ENCODE measurements at places on chromosomes 4 and X.

- no peak for DNase-seq
Measured at GRCh38 chr4:52846502-52846901, 15.6 kb upstream of the RASL11B start.

GRCh38 chrX:19747652-19748610 lies 139.5 kb downstream of the SH3KBP1 start:
- DNase-seq, result no peak

- no peak for DNase-seq
Measured at GRCh38 chrX:155048977-155049619, 21.8 kb downstream of the CMC4 start.

- peak; percentile 84 for DNase-seq
Measured at GRCh38 chr4:24105327-24106038, 215.6 kb upstream of the PPARGC1A start.

- DNase-seq, result no peak
Measured at GRCh38 chrX:48902776-48903175, 5.0 kb downstream of the PQBP1 start.

DNA sequence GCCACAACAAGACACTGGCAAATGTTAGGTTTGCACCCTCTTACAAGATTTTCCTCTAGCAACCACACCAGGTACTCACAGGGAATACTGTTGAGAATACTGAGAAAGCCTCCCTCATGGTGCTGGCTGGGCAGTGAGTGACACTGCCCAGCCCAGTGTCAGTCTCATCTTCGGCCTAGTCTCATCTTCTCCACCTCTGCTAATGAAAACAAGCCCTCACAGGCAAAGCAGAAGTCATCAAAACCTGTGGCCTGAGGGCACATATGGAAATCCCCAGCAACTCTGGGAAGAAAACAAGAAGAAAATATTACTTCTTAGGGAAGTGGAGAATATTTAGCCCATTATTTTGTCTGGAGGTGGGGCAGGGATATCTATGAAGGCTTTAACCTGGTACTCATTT lies 7.9 kb upstream of the ADAM29 start:
- DNase-seq, result no peak

GRCh38 chr4:4413373-4413725 lies 26.4 kb downstream of the NSG1 start:
- DNase-seq, result no peak

GRCh38 chrX:54292755-54293154 lies 65.1 kb downstream of the WNK3 start:
- DNase-seq, result no peak

DNA sequence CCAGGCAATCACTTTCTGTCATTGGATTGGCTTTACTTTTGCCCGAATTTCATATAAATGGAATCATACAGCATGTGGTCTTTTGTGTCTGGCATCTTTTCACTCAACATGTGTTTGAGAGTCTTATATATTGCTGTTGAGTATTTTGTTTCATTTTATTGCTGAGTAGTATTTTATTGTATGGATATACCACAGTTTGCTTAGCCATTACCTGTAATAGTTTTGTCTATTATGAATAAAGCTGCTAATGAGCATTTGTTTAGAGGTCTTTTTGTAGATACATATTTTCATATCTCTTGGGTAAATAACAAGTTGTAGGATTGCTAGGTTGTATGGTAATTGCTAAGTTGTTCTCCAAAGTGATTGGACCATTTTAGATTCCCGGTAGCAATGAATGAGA lies 105.7 kb downstream of the WWC2 start:
- DNase-seq, result no peak

DNA sequence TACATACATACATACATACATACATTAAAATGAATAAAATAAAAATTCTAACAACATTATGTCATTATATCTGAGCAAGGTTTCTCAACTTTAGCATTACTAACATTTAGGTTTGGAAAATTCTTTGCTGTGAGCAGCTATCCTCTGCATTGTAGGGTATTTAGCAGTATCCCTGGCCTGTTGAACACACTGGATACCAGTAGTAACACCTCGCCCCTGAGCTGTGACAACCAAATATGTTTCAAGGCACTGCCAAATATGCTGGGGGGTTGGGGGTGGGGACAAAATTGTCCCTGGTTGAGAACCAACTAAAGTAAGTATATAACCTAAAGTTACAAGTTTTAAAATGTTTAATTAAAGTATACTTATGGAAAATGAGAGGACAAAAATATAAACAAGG lies 860.9 kb upstream of the FTHL17 start:
- no peak for DNase-seq

GRCh38 chr4:102554482-102554881 lies 53.3 kb downstream of the NFKB1 start:
- DNase-seq, result no peak

DNA sequence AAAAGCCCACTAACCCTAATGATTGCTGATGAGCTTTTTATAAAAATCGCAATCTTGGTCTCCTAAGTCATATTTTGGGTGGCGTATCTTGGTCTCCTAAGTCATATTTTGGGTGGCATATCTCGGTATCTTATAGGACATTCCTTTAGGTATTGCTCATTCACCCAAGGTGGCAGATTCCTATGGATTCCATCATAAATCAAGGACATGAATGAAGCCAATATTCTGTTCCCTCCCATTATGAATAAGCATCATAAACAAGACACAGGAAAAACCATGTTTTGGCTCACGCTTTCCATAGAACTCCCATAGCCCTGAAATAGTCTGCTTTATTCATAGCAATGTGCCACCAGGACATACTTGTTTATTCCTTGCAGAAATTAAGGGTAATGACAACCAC lies 95.0 kb upstream of the CD99 start:
- DNase-seq, result no peak

DNA sequence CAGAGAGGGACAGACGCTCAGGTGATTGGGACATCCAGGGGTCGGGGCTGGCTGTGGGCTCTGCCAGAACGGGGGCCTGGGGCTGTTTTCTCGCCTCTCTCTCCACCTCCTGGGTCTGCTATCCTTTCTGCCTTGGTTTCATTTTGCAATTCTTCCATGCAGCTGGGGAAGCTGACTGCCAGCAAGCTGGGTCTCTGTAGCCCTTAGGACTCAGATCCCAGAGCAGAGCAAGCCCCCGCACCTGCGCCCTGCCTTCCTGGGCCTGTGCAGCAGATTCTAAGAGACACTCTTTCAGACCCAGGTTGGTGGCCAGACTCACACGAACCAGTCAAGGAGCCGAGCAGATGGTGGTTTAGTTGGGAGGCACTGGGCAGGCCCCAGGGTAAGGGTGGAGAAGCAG lies 59.1 kb upstream of the GRPEL1 start:
- no peak for DNase-seq

DNA sequence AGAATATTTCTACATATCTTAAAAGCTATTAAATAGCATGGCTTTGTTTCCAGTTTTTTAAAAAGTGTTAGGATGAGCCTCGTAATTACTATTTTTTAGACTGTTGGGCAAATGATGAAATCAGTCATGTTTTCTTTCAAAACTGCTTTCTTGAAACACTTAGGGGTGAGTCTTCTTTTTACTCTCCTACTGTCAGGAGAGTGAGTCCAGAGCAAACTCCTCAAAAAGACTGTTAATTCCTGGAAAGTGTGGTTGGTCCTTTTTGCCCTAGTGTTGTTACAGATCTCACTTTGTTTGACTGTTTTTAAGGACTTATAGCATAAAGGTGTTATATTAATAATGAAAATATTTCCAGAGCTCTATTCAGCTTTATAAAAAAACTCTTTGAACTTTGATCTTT lies 6.3 kb downstream of the GSTCD start:
- no peak for DNase-seq

- DNase-seq, result no peak
Measured at GRCh38 chr4:103482893-103483292, 236.9 kb downstream of the TACR3 start.

GRCh38 chrX:115589419-115589818 lies 28.4 kb downstream of the PLS3 start:
- no peak for DNase-seq

- no peak for DNase-seq
Measured at GRCh38 chrX:153820601-153821000, 9.7 kb downstream of the PDZD4 start.

DNA sequence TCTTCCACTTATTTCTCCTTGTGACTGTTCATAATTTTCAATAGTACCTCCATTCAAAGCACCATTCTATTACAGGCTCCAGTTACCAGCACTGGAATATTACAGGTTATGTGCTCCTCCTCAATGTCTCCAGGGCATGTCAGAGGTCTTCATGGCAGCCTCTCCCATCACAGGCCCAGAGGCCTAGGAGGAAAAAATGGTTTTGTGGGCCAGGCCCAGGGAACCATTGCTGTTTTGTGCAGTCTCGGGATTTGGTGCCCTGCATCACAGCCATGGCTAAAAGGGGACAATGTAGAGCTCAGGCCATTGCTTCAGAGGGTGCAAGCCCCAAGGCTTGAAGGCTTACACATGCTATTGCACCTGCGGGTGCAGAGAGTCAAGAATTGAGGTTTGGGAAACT lies 7.2 kb upstream of the PNMA3 start:
- DNase-seq, result no peak

DNA sequence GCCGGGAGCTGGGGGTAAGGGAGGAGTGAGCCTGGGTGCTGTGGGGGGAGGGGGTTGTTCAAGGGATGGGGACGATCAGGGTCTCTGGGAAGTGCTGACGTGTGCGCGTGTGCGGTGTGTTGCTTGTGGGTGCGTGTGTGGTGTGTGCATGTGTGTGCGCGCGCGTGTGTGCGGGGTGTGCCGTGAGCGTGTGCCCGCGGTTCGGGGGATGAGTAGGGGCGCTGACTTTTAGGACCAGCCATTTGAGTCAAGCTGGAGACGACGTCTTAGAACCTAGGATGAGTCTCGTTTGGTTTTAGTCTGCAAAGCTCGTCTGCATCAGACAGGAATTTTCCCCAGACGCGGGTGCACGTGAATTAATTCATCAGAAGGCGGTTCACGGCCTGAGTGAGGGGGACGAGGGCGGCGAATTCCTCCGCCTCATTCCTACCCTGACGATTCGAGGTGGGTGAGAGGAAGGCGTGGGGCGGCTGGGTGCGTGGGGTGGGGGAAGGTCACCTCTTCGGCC lies 950 bp upstream of the TMEM271 start:
- DNase-seq, result no peak

DNA sequence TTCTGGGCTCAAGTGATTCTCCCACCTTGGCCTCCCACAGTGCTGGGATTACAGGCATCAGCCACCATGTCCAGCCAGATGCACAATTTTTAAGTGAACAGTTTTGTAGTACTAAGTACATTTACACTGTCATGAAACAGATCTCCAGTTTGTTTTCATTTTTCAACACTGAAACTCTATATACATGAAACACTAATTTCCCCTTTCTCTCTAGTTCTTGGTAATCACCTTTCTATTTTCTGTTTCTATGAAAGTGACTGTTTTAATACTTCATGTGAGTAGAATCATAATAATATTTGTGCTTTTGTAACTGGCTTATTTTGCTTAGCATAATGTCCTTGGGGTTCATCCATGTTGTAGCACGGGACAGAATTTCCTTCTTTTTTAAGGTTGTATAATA lies 237.4 kb downstream of the CAMK2D start:
- DNase-seq, result no peak

DNA sequence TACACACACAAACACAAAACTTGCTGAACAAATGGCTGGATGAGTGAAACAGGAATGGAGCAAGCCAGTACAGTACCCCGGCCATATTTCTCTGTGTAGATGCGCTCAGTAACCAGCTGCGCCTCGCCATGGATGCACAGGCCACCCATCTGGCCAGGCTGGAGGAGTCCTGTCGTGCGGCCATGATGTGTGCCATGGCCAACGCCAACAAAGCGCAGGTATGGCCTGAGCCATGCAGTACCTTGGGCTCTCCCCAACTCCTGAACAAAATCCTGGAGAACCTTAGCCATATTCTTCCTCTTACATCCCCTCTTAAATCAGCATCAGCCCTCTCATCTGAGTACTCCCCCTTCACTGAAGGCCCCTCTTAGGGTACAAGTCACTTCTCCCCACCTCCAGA lies 4.4 kb downstream of the HSD17B10 start:
- no peak for DNase-seq

- no peak for DNase-seq
Measured at GRCh38 chr4:101596781-101597552, 193.6 kb upstream of the BANK1 start.

GRCh38 chr4:77619408-77619807 lies 13.8 kb downstream of the CXCL13 start:
- no peak for DNase-seq

DNA sequence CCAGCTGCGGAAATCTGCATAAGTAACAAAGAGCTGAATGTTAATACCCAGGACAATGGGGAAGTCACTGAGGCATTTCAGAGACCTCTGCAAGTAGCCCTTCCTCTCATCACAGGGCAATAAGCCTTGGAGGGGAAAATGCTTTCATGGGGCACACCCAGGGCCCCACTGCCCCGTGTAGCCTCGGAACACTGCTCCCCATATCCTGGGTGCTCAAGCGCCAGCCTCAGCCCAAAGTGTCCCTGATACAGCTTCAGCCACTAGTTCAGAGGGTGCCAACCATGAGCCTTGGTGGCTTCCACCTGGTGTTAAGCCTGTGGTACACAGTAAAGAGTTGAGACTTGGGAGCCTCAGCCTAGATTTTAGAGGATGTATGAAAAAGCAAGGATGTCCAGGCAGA lies 402.8 kb upstream of the CXorf51A start:
- DNase-seq, result no peak

GRCh38 chr4:118345813-118346212 lies 7.0 kb downstream of the PRSS12 start:
- no peak for DNase-seq

- no peak for DNase-seq
Measured at GRCh38 chr4:178086320-178086719, 644.1 kb upstream of the AGA start.

DNA sequence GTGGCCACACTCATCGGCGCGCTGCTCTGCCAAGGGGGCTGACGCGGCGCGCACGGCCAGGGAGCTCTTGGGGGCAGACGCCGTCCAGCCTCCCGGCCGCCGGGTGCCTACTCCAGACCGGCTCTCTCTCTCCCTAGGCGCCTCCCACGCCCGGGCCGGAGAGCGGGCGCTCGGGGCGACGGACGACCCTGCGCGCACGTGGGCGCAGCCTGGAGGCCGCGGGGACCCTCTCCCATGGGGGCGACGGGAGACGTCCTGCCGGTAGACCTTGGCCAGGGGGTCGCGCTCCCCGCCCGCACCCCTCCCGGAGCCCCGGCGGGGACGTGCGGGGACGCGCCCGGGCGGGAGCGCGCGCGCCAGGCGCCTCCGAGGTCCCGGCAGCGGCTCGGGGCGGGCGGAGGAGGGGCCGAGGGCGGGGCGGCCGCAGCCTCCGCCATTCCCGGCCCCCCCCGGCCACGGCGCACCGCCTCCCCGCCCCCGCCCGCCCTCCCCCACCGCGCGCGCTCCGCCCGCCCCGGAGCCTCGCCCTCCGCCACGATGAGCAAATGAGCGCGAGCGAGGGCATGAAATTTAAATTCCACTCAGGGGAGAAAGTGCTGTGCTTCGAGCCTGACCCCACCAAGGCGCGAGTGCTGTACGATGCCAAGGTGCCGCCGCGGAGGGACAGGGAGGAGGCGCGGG lies at the start of gene MSL3:
Gene MSL3, plus strand, starts transcription at position 519 of the 681 bp plus-strand sequence. Its CDS starts 27 bp downstream, at position 546.
- peak; percentile 24 for DNase-seq
